ENCODE measurements at places on chromosomes 7 and 10.

DNA sequence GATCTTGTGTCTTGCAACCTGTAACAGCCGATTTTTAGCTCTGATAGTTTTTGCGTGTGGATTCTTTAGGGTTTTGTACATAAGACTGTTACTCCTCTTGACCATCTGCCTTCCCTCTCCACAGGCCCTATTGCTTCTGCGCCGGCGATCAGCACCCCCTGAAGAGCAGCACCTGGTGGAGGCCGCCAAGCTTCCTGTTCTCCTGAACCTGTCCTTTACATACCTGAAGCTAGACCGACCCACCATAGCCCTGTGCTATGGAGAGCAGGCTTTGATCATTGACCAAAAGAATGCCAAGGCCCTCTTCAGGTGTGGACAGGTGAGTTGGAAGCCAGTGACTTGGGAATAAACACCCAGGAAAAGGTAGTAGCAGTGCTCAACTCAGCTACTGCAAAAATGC lies 12.6 kb downstream of the FKBP6 start:
- no peak for DNase-seq

GRCh38 chr7:68276725-68277124 lies 1280.1 kb downstream of the TYW1 start:
- no peak for DNase-seq

GRCh38 chr10:93501650-93502049 lies 5.2 kb downstream of the CEP55 start:
- no peak for DNase-seq

DNA sequence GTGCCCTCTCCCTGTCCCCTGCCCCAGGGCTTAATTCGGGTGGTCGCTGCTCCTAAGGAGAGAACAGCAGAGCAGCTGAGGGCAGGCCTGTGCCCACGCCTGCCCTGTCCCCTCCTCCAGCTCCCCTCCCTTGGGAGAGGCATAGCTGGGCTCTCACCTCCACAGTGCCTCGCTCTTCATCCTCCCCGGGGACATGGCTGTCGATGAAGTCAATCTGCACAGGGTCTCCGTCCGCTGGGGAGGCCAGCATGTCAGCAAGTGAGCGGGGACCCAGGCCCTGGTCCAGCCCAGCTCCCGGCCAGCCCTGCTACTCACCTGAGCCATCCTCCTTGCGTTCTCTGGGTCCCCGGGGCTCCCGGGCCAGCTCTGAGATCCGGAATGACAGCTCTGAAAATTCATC lies 3.8 kb upstream of the SAP25 start:
- no peak for DNase-seq

DNA sequence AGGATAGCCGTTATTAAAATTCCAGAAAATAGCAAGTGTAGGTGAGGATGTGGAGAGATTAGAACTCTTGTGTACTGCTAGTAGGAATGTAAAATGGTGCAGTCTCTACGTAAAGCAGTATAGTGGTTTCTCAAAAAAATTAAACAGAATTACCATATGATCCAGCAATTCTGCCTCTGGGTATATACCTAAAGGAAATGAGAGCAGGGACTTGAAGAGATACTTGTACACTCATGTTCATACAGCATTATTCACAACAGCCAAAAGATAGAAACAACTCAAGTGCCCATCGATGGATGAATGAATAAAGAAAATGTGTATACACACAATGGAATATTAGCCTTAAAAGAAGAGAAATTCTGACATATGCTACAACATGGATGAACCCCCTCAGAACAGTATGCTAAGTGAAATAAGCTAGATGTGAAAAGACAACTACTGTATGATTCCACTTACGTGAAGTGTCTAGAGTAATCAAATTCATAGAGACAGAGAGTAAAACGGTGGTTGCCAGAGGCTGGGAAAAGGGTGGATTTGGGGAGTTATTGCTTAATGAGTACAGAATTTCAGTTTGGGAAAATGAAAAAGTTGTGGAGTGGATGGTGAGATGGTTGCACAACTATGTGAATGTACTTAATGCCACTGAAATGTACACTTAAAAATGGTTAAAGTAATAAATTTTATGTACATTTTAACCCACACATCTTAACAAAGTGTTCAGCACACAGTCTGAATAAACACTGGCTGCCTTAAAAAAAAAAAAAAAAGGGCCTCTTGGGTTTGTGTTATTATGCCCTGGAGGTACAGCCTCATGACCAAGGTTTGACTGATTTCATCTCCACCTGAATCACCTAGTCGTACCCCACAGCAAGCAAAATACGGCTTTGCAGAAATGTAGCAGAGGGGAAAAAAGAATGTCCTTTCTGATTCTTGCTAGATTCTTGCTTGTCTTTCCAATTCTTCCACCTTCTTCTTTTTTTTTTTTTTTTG lies 26.2 kb downstream of the BUB3 start:
- DNase-seq: no peak

DNA sequence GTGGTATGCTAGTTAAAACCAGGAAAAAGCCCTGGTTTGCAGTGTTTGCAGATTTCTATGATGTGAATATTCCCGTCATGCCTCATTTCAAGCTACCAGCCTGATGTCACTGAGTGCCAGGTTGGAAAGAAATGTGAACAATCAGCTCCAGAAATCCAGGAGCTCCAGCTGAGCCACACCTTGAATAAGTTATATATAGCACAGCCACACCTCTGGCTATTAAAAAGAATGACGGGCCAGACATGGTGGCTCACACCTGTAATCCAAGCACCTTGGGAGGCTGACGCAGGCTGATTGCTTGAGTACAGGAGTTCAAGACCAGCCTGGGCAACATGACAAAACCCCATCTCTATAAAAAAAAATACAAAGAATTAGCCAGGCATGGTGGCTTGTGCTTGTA lies 18.7 kb upstream of the SLF2 start:
- no peak for DNase-seq

DNA sequence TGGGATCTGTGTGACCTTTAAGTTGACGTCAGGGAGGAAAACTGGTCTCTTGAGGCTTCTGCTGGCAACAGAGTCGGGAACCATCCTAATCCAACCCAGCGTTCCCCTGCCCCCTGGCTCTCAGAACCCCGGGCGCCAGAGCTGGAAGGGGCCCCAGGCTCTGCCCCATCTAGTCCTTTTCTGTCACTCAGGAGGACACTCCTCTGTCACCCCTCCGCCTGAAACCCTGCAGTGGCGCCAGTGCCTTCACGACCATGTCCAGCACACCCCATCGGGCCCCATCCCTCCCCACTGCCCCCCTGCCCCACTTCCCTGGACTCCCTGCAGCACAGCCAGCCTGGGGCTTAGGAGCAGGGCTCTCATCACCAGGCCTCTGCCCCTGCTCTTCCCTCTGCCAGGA lies 39.1 kb downstream of the COL13A1 start:
- DNase-seq: no peak

DNA sequence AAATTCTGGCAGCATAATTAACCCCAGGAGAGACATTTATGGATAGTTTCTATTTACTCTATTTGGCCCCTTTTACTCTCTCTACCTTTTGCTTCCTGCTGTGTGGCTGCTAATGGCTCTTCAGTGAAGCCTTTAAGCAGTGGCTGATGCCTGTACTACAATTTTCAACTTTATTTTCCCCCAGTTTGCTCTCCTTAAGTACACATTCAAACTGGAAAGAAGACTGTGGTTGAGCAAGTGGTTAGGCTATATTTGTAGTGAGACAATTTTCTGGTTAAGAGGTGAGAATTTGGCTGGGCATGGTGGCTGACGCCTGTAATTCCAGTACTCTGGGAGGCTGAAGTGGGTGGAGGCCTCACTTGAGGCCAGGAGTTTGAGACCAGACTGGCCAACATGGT lies 8.5 kb upstream of the RSBN1L start:
- DNase-seq: no peak

DNA sequence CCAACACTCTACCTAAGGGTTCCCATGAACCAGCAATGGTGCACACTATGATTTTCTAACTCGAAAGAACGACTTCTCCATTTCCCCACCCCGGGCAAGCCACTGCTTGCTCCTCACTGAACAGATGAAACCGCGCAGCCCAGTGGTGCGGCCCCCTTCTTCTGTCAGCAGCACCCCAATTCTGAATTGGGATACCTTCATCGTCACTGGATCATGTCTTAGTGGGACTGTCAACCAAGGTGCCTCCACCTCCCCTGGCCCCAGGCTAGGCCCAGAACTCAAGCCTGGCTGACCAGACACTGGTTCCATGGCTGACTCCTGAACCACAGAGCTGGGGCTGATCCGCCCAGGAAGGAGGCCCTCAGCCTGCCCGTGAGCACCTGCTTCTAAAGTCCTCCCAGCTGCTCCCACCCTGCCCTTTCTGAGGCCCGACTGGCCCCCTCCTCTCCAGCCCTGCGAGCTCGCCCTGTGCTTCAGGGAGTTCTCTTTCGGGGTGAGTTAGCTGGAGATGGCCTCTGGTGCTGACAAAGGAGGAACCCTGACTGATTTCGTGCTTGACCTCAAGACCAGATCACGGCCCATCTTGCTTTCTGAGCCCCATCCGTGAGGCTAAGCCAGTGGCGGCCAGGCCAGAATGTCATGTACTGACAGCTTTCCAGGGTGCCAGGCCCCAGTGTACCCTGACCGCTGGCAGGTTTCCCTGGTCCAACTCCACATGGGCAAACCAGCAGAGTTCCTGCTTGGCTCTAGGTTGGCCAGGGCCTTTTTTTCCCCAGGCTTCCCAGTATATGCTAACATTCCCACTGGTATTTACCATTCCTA lies 44.5 kb downstream of the FAM53B start:
- no peak for DNase-seq

DNA sequence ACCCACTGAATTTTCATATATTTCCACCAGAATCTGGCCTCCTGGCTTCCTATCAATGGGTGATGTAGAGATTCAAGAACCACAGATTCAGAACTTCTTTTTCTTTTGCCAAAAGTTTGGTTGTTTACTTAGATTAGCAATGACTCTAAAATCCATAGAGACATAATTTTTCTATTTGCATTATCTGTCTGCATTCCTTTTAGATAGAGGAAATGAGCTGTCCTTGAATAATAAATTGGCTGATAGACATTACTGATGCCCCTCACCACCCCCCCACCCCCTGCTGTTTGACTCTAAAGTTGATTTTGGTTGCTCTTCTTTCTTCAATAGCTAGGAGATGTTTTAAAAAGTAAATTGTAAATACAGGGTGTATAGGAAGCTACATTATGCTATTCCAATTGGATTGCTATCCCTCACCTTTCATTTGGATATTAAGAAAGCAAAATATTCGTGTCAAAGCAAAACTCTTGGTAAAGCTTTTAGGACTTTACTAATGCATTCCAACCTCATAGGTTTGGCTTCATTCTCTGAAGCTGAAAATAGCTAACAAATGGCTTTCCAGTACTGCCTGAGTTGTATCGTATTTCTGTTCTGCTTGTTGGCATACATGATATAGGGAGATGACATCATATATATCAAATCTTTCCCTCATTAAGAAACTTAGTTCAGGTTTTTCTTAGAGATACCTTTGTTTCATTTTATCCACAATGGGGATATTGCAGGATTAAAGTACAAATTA lies 606.0 kb downstream of the ARL4A start:
- no peak for DNase-seq

- DNase-seq: no peak
These were observed 370.1 kb downstream of the PRPF18 start for GRCh38 chr10:13956826-13957225.

DNA sequence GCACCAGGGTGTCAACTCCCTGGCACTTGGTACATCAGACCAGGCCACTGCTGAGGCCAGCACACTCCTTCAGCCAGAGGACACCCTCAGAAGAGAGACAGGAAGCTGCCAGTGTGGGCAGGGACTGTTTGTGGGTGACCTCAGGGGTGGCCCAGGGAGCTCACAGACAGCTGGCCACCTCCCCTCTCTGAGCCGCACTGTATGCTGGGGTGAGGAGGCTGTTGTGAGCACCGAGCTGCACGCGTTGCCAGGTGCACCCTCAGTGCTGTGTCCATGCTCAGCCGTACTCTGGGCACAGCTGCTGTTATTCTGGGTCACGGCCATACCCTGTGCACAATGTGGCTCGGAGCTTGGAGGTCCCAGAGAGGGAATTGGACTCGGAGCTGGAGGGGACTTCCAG lies 61.5 kb upstream of the NANOS1 start:
- DNase-seq: no peak

- DNase-seq: no peak
These were observed 496 bp downstream of the BRI3 start for GRCh38 chr7:98281757-98282606.
